ENCODE measurements at places on chromosomes 5 and 9. TPM values are rescaled to one million over a fixed set of nuclear protein-coding genes. Genes with fewer than 3 reads are reported as not detected.

Gene ZNF454
- polyA plus RNA-seq: 5.8 TPM

Gene PCDHGB3
- 1.5 TPM for polyA plus RNA-seq

Gene OR1J2
- polyA plus RNA-seq: not detected

Gene SPATA31D3
- not detected for polyA plus RNA-seq

GRCh38 chr9:113570749-113571711 lies 107.5 kb downstream of the RGS3 start:
- DNase-seq: no peak

- DNase-seq: no peak
Measured at GRCh38 chr9:19513671-19514275, 105.0 kb downstream of the ACER2 start.

DNA sequence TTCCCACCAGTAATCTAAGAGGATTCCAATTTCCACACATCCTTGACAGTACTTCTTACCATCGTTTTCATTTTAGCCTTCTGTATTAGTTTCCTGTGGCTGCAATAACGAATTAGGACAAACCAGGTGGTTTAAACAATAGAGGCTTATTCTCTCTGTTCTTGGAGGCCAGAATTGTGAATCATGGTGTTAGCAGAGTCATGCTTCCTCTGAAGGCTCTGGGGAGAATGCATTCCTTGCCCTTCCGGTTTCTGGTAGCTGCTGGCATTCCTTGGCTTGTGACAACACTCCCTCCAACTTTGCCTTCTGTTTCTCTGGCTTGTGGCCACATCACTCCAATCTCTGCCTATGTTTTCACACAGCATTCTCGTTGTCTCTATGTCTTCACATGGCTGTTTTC lies 23.5 kb downstream of the RIGI start:
- no peak for DNase-seq

DNA sequence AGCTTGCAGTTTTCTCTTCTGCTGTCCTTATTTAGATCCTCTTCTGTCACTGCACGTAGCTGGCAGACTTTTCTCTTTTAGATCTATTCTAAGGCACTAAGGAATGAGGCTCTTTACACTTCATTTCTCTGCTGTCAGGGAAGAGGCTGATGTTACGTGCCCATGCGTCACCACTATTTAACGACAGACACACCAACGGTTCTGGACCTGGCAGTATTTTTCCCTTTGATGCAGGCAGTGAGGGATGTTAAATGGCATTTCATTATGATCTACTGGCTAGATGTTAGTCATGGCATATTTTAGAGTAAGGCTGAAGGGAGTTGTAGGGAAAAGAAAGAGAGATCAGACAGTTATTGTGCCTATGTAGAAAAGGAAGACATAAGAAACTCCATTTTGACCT lies 8.2 kb upstream of the CRHBP start:
- no peak for DNase-seq

GRCh38 chr5:127586811-127587210 lies 62.1 kb upstream of the CTXN3 start:
- no peak for DNase-seq

- DNase-seq: no peak
Measured at GRCh38 chr5:53713978-53714666, 153.7 kb downstream of the NDUFS4 start.

DNA sequence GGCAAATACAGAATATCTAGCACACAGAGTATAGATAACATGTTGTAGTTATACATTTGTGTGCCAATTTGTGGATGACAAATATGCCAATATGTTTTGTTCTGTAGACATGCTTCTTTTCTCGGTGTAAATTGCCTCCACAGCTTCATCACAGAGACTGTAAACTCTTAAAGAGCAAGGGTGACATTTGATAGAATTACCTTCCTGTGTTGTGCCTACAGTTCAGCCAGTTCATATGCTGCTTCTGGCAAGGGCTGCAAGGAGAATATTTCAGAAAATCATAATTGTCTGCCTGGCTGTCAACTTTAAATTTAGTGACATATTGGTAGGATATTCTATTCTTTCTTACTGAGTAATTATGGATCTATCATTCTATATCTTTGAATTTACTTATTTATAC lies 155.1 kb downstream of the MAT2B start:
- no peak for DNase-seq

- no peak for DNase-seq
Measured at GRCh38 chr5:867300-867870, 16.6 kb upstream of the ZDHHC11 start.

DNA sequence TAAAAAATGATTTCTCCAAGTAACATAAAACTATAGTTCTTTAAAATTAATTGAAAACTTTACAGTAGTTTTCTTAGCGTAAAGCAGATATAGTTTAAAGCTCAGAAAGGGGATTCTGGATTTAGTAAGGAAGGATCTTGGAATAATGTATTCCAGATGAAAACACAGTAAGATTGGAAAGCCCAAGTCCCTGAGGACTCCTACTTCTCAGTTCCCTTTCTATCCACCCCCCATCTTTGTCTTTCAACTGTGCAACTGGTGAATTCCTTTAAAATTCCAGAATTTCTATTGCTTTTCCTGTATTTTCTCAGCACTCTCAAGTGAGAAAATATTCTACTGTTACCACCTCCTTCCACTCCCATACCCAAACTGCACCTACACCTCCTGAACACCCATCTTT lies 184.5 kb upstream of the FBN2 start:
- DNase-seq: no peak

Data from left renal pelvis (tissue), 4 donors.